ENCODE measurements at places on chromosomes 2 and 18.

DNA sequence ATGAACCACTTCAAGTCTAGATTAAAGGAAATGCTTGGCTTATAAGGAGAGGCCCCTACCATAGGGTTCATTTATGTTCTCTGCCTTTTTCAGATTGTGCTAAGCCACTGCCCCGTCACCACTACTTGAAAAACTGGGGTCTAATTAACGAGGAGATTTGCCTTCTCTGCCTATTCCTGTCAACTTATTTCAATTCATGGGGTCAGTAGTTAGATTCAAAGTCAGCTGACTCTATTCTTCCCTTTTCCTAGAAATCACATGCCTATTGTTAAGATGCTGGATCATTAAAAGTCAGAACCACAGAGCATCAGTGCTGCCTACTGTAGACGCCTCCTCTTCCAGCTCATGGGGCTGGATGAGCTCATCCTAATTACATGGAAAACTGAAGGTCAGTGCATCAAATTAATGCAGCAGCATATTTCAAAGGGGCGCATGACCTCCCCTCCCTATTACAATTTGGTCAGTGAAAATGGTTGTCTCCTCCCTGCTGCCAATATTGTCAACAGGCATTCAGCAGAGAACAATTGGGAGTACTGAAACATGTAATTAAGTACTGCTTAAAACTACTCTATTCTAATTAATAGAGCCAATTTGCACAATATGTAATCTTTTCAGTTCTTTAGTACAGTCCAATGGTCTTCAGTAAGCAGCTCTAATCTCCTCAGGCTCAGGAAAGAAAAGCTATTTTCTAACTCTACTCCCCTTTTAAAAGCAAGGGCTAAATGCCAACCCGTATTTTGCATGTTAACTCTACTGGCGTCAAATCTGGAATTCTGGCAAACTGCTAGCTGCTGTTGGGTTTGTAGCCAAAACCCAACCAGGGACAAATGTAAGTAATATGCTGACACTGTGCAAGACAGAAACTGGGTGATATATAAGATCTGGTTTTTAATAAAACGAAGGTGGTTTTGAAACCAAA lies 117.4 kb upstream of the ITGB6 start:
- DNase-seq = peak; percentile 50

DNA sequence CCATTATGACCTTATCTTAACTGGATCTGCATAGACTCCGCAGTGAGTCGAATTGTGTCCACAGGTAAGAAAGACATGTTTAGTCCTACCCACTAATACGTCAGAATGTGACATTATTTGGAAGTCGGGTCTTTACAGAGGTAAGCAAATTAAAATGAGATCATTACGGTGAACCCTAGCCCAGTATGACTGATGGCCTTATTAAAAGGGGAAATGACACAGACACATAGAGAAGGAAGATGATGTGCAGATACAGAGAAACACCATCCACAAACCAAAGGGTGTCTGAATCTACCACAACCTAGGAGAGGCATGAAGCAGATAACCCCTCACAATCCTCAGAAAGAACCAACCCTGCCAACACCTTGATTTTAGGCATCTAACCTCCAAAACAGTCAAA lies 135.6 kb downstream of the GALNT1 start:
- no peak for DNase-seq

GRCh38 chr2:15828576-15828975 lies 111.8 kb upstream of the MYCN start:
- DNase-seq = no peak

- peak; percentile 88 for DNase-seq
These were observed 58.1 kb downstream of the MYO3B start for GRCh38 chr2:170235860-170236679.

GRCh38 chr2:12289120-12289802 lies 427.5 kb upstream of the TRIB2 start:
- no peak for DNase-seq

- DNase-seq = no peak
These were observed 59.5 kb downstream of the IRS1 start for GRCh38 chr2:226740039-226740648.

GRCh38 chr2:65992198-65992554 lies 442.7 kb upstream of the MEIS1 start:
- no peak for DNase-seq
